ENCODE measurements at places on chromosomes 12 and 14.

- DNase-seq, result no peak
Observed at GRCh38 chr14:75824318-75824717, 157.5 kb downstream of the TGFB3 start.

DNA sequence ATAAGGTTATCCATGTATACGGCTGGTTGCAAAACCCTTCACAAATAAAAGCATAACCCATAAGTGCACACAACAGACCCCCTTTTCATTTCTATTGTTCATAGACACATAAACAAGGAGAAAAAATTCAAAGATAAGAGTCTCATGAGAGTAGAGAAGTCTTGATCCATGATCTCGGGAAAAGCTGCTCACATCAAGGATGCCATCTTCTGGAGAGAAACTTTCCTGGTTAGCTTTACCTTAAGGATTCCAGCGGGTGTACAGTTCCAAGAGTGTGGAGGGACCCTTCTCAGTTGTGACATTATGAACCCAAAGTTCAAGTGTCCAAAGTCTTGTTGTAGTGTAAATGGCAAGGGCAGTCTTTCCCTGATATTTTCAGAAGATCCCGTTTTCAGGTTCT, 144.5 kb downstream of the LLPH start:
- DNase-seq, result no peak

- DNase-seq, result no peak
Observed at GRCh38 chr12:106392759-106393158, 35.2 kb downstream of the POLR3B start.

- no peak for DNase-seq
Observed at GRCh38 chr12:128026696-128027574, 240.0 kb upstream of the TMEM132C start.

DNA sequence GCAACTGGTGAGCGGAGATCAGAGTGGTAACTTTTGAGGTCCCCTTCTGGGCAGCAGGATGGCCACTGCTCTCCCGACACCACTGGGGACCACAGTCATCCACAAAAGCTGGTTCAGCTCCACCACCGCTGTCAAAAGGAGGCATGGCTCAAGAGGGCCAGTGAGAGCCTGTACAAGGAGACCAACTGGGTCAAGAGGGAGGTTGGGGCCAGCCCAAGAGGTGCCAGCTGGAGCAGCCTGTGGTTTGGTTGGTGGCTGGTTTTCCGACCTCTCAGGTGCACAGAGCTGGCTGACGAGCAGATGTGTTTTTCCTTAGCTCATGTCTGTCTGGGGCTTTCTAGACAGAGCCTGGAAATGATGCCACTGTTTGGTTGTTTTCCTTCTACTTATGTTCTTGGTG, 60.1 kb downstream of the ERH start:
- no peak for DNase-seq

- no peak for DNase-seq
Observed at GRCh38 chr12:86216591-86216990, 39.6 kb downstream of the MGAT4C start.

Measured in PC-9 (cell line).